ENCODE measurements at places on chromosomes 4 and X.
A peak's percentile ranks its signal among the peaks of the same experiment; 100 is the strongest.

- DNase-seq: peak; percentile 83
These were observed 108.3 kb downstream of the CDS1 start for GRCh38 chr4:84691170-84691691.

GRCh38 chrX:77003956-77004355, 443.2 kb upstream of the FGF16 start:
- peak; percentile 16 for DNase-seq

GRCh38 chrX:12403474-12404082, 265.3 kb downstream of the FRMPD4 start:
- DNase-seq: no peak

DNA sequence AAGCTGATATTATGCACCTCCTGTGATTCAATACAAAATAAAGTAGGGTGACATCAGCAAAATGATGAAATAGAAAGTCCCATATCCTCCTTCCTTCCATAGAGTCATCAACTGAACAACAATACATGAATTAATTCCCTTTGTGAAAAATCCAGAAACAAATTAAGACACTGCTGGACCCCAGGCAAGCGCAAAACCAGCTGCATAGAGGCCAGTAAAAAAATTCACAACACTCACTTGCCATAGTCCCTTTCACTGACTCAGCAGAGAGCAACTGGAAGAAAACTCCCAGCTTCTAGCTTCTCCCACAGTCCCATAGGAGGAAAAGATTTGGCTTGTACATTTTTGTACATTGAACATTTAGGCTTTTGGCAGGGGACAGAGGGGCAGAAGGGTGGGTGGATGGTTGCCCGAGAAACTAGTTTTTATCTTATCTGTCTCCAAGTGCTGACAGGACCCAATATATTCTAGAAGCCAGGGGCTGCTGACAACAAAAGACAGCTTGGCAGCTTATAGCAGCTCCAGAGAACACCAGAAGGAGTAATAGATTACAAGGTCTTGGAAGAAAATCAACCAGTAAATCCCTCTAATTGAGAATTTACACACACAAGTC, 124.6 kb downstream of the NDST3 start:
- DNase-seq: no peak

DNA sequence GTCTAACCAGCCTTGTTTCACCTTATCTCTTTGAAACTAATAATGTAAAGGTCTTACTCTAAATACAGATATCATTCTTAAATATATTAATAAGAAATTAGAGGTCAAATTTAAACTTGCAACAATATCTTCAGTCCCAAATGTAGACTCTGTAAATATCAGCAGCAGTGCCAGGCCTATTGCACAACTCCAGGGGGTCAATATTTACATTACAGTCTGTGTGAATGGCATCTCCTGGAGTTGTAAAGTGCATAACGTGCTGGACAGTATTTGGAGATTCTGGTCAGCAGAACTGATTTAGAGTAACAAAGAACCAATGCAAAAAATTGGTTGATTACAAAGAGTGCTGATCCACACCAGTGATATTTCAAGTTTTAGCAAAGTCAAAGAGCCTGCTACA, 1225.9 kb downstream of the PCDH19 start:
- no peak for DNase-seq
